ENCODE measurements at places on chromosomes 13 and 19.
A peak's percentile ranks its signal among the peaks of the same experiment; 100 is the strongest.

DNA sequence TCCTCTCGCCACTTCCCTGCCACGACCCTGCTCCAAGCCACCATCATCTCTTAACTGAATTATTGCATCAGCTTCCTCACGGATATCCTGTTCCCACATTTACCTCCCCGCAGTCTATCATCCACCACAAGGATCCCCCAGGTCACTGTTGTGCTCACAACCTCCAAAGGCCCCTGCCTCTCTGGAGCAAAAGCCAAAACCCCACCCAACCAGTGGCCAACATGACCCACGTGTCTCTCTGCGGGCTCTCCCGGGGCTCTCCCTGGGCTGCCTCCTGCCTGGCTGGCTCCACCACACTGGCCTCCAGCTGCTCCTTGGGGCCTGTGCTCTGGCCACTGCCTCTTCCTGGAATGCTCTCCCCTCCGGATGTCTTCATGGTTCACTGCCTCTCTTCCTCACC lies 809.3 kb downstream of the UQCRFS1 start:
- DNase-seq: no peak

DNA sequence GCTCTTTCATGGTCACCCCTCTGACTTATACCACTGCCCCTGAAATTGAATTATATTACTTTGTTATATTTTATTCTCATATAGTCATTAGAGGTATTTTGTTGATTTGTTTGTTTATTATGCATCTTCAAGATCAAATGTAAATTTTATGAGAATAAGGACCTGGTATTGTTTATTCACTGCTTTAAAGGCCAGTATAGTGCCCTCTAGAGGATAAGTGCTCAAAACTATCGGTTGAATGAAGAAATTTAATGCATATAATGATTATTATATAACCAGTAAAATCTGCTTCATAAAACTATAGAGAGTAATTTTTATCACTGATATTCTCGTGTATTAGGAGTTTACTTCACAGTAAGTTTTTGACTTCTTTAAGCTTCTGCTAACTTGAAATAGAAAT lies 1401.9 kb downstream of the SLITRK1 start:
- no peak for DNase-seq

- DNase-seq: no peak
Measured at GRCh38 chr13:49098771-49099512, 121.2 kb upstream of the MLNR start.

- no peak for DNase-seq
Measured at GRCh38 chr19:35299523-35300338, 7.8 kb downstream of the MAG start.

DNA sequence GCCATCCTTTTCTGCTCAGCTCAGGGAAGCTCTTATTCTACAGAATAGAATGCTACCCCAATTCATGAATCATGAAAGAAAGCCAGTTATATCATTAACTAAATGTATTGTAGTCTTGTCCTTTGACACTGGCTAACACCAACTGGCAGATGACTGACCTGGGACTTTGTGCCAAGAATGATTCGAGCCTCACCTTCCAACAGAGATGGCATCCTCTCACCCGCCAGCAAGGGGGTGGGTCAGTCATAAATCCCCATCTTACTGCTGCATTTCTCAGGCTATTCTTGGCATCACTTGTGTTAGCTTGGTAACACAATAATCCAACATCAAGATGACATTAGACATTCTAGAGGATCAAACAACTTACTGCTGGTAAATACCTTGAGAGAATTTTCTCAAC lies 1239.8 kb upstream of the MIR17HG start:
- DNase-seq: no peak

DNA sequence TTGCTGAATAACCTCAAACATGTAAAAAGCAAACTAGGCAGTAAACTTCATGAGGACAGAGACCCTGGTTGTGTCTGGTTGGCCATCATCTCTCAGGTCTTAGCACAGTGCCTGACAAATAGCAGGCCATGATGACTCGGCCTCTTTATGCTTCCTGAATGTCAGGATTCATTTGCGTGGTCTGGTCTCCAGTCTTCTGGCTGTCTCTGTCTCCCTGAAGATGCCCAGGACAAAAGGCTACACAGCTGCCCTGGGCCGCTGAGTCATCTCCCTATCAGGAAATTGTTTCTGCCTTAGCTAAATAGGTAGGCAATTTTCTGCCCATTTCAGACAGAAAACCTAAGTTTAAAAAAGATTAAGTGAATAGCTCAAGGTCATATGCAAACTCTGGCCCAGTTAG lies 84.1 kb upstream of the FNDC3A start:
- DNase-seq: peak; percentile 47
